ENCODE measurements at places on chromosomes 11 and 22. TPM values are rescaled to one million over a fixed set of nuclear protein-coding genes. Genes with fewer than 3 reads are reported as not detected.
A peak's percentile ranks its signal among the peaks of the same experiment; 100 is the strongest.

The LMNTD2 gene
- 29.6 TPM for polyA plus RNA-seq

The SYT7 gene
- not detected for polyA plus RNA-seq

The MUC2 gene
- polyA plus RNA-seq, result not detected

The CAPN5 gene
- polyA plus RNA-seq, result 0.78 TPM

The OR8H2 gene
- not detected for polyA plus RNA-seq

The TYR gene
- polyA plus RNA-seq, result not detected

The PANX3 gene
- polyA plus RNA-seq, result not detected

- peaks cover 6% of the 10 kb centered on the region for H3K4me1 ChIP-seq
- H3K27ac ChIP-seq, result no peak overlapping the region
- H3K4me3 ChIP-seq, result no peak overlapping the region
- H3K27me3 ChIP-seq, result no peaks in the 10 kb centered on the region
- H3K36me3 ChIP-seq, result peaks cover 14% of the 10 kb centered on the region
- DNase-seq, result no peak
These were observed 176.0 kb downstream of the WNT11 start for GRCh38 chr11:76030286-76030685.

DNA sequence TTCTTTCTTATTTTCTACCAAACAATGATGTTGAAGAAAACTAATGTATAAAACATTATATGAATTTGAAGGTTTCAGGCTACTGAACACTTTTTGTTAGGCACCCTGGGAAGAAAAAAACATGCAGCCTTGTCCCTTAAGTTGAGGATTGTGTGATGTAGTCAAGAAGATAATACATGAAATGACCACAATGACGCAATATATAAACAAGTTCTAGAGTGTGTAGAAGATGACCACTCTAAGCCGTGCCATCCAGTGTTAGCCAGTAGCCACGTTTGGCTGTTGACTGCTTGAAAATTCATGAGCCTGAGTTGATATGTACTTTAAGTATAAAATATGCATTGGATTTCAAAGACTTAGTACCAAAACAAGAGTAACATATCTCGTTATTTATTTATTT, 16.2 kb downstream of the SWAP70 start:
- DNase-seq, result no peak
- peaks cover 88% of the 10 kb centered on the region for H3K4me1 ChIP-seq
- H3K27ac ChIP-seq, result no peak overlapping the region
- peaks cover 24% of the 10 kb centered on the region for H3K36me3 ChIP-seq
- H3K27me3 ChIP-seq, result no peaks in the 10 kb centered on the region

DNA sequence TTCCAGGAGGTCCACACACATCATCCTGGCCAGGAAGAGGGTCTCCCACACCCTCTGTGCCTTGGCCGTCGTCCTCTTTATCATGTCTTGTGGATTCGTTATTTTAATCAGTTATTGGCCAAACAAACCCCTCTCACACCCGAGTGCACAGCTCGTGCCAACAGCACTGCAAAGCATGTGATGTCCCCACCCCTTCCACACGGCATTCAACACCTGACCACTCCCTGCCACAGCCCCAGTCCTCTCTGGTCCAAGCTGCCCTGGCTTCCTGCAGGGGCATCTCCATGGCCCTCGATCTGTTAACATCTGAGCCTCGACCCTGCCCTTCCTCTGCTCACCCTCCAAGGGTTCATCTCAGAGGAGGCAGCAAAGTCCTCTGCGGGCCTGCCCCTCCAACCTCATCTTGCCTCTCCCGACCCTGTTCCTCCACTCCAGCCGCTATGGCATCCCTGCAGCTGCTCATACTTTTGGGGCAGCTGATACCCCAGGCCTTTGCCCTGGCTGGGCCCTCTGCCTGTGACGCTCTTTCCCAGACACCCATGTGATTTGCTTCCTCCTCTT, 14.0 kb downstream of the MYEOV start:
- peaks cover 23% of the 10 kb centered on the region for H3K4me1 ChIP-seq
- H3K27ac ChIP-seq, result no peak overlapping the region
- DNase-seq, result no peak

DNA sequence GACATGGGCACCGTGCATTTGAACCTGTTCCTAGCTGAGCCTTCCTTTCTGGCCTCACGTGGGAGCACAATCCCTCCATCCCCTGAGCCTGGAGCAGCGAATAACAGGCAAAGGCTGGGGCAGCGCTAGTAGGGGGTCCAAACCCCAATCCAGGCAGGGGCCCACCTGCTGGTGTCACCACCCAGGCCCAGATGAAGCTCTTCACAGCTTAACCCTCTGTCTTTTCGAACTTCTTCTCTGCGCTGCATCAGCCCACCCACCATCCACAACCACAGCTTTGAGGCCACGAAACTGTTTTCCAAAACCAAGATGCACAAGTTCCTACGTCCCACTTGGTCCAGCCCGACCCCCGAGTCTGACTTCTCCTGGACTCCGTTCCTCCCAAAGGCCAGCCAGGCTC, 11.5 kb downstream of the KCNC1 start:
- H3K36me3 ChIP-seq, result no peaks in the 10 kb centered on the region
- H3K4me3 ChIP-seq, result no peak overlapping the region
- H3K27me3 ChIP-seq, result peaks cover under 1% of the 10 kb centered on the region
- H3K27ac ChIP-seq, result no peak overlapping the region
- no peak for DNase-seq

DNA sequence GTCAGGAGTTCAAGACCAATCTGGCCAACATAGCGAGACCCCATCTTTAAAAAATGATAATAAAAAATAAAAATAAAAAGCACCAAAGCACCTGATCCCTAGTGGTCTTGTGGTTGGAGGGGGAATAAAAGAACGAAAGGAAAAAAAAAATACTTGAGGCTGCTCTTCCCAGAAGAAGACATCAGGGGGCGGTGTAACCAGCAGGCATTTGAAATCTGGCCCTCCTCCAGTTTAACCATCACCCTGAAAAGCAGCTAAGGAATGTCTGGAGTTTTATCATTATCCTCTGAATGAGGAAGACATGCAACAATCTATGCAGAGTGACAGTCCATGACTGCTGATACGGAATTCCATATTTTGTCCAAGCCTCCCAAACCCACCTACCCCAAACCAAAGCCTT, 5.6 kb upstream of the KCTD17 start:
- H3K27ac ChIP-seq, result no peak overlapping the region
- no peak overlapping the region for H3K4me3 ChIP-seq
- H3K4me1 ChIP-seq, result peaks cover 9% of the 10 kb centered on the region
- no peak for DNase-seq
- no peaks in the 10 kb centered on the region for H3K27me3 ChIP-seq

DNA sequence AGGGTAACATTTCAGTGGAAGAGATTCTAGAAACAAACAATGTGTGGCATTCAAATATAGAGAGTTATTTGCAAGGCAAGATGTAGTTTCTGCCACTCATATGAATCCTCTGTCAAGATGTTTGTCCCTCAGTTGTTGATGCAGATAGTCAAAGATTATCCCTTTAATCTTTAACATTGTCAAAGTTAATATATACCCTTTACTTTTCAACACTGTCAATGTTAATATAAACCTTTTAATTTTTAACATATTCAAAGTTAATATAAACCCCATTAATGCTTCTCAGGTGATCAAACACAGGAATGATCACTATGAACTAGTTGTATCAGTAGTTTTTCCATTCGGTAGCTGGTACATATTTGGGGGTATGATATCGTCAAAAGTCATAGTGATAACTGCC, 51.9 kb upstream of the PICALM start:
- no peak for DNase-seq
- H3K4me1 ChIP-seq, result peaks cover 7% of the 10 kb centered on the region
- no peaks in the 10 kb centered on the region for H3K27me3 ChIP-seq
- no peaks in the 10 kb centered on the region for H3K36me3 ChIP-seq

DNA sequence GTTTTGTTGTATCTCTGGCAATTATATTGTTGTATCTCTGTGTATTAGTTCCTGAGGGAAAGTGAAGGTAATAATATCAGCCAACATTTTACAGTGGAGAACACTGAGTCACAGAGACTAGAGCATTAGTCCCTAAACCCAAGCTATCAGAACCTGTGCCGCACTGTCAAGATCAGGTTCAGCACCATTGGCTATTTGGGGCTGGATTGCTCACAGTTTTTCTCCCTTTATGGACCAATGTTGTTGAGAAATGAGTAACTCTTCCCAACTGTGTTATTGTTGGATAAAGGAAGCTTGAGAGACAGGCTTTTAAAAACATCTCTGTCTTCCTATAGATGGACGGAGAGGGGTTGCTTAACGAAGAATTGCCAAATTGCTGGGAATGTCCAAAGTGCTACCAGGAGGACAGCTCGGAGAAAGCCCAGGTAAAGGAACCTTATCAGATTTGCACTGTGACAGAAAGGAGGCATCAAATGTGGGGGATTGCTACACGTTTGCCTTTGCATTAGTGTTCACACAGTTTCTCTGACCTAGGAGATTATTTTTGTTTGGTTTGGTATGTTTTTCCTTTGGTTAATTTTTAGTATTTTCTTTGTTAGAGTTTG, 18.2 kb upstream of the GRK2 start:
- no peaks in the 10 kb centered on the region for H3K27me3 ChIP-seq
- H3K4me1 ChIP-seq, result peaks cover under 1% of the 10 kb centered on the region
- peaks cover 98% of the 10 kb centered on the region for H3K36me3 ChIP-seq
- peak overlapping the region; percentile 2 for H3K27ac ChIP-seq

- H3K4me1 ChIP-seq, result peaks cover 10% of the 10 kb centered on the region
- peaks cover 10% of the 10 kb centered on the region for H3K27me3 ChIP-seq
- no peaks in the 10 kb centered on the region for H3K36me3 ChIP-seq
- DNase-seq, result no peak
- H3K27ac ChIP-seq, result no peak overlapping the region
These were observed 25.9 kb upstream of the WNT7B start for GRCh38 chr22:46002757-46003270.

GRCh38 chr22:21761086-21761485, 25.5 kb upstream of the YPEL1 start:
- no peak overlapping the region for H3K27ac ChIP-seq
- no peaks in the 10 kb centered on the region for H3K4me1 ChIP-seq
- no peaks in the 10 kb centered on the region for H3K27me3 ChIP-seq
- H3K36me3 ChIP-seq, result peaks cover 65% of the 10 kb centered on the region

GRCh38 chr11:34971928-34972327, 55.5 kb downstream of the PDHX start:
- no peak overlapping the region for H3K27ac ChIP-seq
- H3K4me3 ChIP-seq, result no peak overlapping the region
- no peaks in the 10 kb centered on the region for H3K27me3 ChIP-seq
- no peaks in the 10 kb centered on the region for H3K4me1 ChIP-seq

- no peaks in the 10 kb centered on the region for H3K36me3 ChIP-seq
- no peaks in the 10 kb centered on the region for H3K27me3 ChIP-seq
- H3K4me3 ChIP-seq, result no peak overlapping the region
- DNase-seq, result no peak
- no peaks in the 10 kb centered on the region for H3K4me1 ChIP-seq
These were observed 22.5 kb upstream of the CLDN5 start for GRCh38 chr22:19546680-19547079.

DNA sequence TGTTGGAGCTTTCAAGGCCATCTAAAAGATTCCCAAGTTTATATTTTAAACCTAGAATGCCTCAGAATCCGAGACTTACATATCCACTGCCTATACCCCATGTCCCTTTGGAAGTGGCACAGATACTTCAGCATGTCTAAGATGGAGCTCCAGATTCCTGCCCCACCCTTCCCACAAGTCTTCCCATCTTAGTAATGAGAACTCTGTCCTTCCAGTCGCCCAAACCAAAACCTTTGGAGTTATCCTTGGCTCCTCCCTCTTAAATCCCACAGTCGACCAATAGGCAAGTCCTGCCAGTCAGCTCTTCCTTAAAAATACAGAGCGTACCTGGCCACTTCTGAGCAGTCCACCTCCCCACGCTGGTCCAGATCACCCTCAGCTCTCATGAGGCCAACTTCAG, 4.3 kb downstream of the POLD4 start:
- H3K4me1 ChIP-seq, result peaks cover 88% of the 10 kb centered on the region
- H3K27ac ChIP-seq, result no peak overlapping the region
- no peak for DNase-seq
- no peak overlapping the region for H3K4me3 ChIP-seq

DNA sequence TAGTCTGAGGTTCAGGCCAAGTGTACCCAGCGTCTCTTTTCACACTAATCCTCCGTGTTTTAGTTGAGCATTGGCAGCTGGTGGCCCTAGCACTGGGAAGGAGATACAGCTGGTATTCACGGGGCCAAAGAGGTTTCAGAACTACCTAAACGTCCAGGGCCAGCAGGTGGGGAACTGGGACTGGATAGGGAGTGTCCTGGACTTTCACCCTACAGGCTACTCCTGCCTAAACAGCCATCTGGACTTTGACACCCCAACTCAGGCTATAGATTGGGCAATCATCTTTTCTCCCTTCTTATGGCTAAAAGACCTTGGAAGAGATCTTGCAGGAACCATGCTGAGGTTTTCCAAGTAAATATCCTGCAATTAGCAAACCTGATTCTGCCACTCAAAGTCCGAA, 2.8 kb downstream of the SPON1 start:
- peaks cover 24% of the 10 kb centered on the region for H3K4me1 ChIP-seq
- H3K36me3 ChIP-seq, result no peaks in the 10 kb centered on the region
- no peak for DNase-seq
- H3K27me3 ChIP-seq, result no peaks in the 10 kb centered on the region

- no peaks in the 10 kb centered on the region for H3K4me1 ChIP-seq
- no peaks in the 10 kb centered on the region for H3K36me3 ChIP-seq
- no peak overlapping the region for H3K27ac ChIP-seq
- no peak overlapping the region for H3K4me3 ChIP-seq
- no peaks in the 10 kb centered on the region for H3K27me3 ChIP-seq
These were observed 551.6 kb downstream of the METTL15 start for GRCh38 chr11:28659716-28660348.

GRCh38 chr11:132125988-132126871, 755.8 kb downstream of the NTM start:
- H3K4me3 ChIP-seq, result no peak overlapping the region
- H3K27me3 ChIP-seq, result no peaks in the 10 kb centered on the region
- no peaks in the 10 kb centered on the region for H3K36me3 ChIP-seq
- H3K27ac ChIP-seq, result no peak overlapping the region

Measured in B cell (primary cell).